ENCODE measurements at places on chromosomes 1 and 21.
A peak's percentile ranks its signal among the peaks of the same experiment; 100 is the strongest.

- no peak for DNase-seq
These were observed 5.8 kb upstream of the ETV3L start for GRCh38 chr1:157105298-157105987.

DNA sequence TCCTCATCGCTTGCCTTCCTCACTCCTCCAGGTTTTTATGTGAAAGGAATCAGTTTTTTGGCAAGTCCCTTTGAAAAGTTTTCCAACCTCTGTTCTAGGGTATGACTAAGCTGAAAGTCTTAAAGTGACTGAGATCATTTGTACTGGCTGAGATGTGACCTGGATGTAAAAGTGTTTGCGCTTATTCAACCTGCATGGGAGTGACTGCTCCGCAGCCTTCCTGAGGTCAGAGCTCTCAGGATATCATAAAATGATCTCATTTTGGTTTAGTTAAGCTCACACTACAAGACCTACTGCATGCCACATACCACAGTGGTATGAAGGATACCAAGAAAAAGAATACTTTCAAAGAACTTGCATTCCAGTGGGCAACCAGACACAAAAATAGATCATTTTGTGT is 29.8 kb upstream of the TADA1 start:
- no peak for DNase-seq

DNA sequence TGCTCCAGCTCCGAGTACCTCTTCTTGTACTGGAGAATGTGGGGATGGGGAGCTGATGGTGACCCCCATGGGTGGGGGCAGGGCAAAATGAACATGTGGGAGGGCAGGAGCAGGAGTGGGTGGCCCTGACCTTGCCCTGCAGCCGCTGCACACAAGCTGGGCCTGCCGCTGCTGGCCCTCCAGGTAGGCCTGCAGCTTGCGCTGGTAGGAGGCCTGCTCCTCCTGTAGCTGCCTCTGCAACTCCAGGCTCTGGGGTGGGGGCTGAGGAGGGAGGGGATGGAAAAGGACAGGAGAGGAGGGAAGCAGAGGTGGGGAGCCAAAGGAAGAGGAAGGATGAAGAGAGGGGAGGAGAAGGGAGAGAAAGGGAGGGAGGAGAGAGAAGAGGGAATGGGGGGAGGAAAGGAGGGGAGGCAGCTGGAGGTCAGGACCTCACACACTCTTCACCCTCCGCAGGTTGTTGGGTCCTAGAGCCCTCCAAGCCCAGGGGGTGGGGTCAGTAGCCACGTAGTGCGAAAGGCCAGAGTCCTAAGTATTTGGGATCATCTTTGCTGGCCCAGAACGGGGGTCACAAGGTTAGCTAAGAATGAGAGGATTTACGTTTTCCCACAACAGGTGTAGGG is 22.9 kb downstream of the RNU1-1 start:
- DNase-seq = no peak

- DNase-seq = peak; percentile 41
These were observed 63.4 kb downstream of the KCNAB2 start for GRCh38 chr1:6108937-6109614.

- DNase-seq = no peak
These were observed 254.0 kb downstream of the PTPRU start for GRCh38 chr1:29490204-29490934.

DNA sequence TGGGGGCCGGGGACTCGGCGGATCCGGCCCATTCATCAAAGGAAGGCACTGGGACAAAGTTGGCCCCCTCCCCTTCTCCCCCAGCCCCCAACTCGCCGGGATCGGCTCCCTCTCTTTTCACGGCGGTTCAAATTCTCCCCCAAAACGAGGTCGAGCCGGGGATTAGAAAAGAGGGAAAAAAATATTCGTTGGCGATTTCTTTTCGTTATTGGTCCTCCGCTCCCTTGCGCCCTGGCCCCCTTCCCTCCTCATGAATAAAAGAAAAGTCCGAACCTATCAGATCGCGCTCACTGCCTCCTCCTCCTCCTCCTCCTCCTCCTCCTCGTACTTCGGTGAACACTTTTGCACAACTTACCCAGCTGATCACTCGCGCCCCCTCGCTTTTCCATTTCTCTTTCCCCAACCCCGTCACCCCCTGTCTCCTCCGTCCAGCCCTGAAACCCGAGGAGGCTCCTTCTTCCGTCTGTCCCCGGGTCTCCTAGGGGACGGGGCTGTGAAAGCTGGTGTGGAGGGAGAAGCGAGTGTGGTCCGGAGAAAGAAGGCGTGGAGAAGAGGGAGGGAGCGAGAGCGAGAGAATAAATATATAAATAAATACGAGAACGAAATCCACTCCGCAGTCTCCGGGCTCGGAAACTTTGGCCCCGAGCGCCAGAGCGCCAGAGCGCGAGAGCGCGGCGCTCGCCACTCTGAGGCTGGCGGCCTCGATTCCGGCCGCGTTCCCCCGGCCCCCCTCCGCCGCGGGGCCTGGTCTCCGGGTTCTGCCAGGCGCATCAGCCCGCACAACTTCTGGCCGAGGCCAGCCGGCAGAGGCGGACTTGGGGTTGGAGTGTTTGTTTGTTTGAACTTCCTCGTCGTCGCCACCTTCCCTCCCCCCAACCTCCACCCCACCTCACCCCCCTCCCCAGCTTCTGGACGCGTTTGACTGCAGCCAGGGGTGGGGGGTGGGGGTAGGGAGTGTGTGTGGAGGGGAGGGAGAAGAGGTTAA is at the start of gene PAX7:
TSS of gene PAX7 (plus strand) at position 336 of the 985 bp plus-strand sequence. CDS start 758 bp downstream, outside the sequence.
- no peak for DNase-seq

- no peak for DNase-seq
These were observed 617 bp upstream of the ADGRL2 start for GRCh38 chr1:81799939-81800694.

DNA sequence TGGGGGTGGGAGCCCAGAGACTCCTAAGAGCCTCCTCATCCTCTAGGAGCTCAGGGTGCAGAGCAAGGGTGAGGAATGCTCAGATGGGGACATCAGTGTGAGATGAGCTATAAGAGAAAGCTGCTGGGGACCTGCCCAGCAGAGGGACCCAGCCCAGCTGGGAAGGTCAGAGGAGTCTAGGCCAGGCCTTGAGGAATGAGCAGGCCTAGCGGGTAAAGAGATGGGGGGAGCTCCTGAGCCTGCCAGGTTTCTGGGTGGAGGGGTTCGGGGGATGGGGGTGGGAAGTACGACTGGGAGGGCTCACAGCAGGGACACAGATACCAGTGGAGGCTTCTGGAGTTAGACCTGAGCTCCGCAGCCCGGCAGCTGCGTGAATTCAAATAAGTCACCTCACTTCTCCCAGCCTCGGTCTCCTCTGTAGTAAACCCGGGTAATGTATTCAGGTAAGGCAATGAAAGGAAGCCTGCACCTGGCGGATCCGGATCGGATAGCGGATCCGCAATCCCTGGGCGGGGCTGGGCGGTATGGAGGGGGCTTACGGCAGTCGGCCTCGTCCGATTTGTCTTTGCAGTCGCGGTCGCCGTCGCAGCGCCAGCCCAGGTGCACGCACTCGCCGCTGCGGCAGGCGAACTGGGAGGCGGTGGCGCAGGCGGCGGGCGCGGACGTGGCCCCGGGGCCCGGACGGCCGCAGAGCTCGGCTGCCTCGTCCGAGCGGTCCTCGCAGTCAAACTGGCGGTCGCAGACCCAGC is 38.0 kb upstream of the MAGOH start:
- DNase-seq = no peak

DNA sequence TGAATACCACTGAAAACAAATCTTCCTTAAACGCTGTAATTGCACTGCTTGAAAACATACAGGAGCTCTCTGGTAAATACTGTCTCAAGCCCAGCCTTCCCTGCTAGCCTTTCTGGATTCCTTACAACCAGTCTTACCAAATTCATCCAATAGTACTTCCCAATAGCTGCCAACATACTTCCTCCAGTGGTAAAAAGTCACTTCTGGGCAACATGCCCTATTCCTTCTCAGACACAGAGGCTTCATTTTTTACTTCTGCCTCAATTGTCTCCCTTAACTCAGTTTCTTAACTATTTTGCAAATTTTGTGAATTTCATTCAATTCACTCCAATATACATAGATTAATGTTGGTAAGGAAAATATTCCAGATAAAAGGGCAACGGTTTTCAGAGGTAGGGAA is 166.3 kb downstream of the TBX15 start:
- DNase-seq = no peak

- DNase-seq = no peak
These were observed 99.6 kb upstream of the CACNA1E start for GRCh38 chr1:181383695-181384094.

DNA sequence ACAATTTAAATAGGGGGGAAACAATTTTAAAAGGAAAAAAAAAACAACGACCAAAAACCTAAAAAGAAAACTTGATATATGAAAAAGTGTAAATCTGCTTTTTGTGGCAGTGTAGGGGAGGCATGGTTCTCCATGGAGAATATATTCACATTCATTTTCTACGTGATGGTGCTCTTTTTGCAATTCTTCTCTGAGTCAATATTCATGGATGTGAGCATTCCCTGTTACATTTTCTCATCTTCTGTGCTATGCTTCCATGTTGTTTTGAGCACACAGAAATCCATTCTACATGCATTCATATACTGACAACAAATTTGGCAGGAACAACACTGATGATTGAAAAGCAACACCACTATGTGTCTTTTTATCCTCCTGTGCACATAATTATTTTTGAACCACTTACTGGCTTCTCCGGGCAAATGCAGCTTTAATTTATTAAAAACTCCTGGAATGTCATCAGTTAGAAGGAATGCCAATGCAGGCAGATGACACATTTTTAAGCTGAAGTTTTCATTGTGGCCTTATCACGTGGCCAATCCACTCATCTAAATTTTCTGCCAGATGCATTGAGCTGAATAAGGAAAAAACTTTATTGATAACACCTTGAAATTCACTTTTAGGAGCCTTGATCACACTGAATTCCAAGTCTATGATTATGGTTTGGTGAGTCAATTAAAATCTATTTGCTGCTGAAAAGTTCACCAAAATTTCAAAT is 590.6 kb downstream of the NUF2 start:
- DNase-seq = no peak

DNA sequence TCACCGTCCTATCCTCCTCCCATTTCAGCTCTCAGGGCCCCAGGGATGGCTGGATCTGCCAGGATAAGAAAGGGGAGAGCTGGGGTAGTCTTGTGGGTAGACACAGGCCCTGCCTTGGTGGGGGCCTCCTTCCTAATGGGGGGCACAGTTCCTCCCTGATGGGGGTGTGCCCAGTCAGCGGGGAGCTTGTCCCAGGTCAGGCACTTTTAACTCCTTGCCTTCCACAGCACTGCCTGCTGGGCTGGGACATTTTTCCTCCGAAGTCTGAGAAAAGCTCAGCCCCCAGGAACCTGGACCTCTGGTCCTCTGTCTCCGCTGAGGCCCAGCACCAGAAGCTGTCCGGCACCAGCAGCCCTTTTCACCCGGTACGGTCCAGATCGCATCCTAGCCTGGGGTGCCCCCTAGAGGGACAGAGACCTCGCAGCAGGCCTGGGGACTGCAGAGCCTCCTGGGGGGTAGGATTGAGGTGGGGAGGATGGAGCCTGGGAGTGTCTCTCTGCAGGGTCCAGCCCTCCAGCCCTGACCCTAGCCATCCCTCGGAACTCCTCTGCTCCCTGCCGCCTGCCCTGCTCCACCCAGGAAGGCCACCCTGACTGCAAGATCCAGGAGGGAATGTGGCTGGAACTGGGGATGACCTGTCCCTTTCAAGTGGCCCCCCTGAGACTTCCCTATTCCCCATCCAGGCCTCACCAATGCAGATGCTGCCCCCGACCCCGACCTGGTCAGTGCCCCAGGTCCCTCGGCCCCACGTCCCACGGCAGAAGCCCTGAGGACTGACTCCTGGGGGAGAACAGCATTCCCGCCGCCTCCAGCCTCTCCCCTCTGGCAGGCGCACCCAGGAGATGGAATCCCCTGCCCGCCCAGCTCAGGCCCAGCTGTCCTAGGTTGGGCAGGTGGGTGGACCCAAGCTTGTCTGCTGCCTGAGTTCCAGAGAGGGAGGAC is 12.0 kb downstream of the MIIP start:
- DNase-seq = peak; percentile 34

DNA sequence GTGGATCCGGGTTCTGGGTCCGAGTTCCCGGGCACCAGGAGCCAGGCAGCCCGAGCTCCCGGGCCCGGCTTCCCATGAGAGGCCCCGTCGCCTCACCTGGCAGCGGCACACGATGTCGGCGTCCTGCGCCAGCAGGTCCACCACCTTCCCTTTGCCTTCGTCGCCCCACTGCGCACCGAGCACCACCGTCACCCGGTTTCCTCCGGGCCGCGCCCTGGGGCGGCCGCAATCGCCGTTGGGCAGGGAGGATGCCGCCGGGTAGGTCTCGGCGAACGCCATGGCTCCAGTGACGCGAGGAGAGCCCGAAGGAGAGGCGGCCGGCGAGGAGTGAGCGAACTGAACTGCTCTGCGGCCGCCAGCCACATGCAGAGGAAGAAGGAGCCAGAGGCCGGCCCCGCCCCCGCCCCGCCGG is at the start of gene ADSS2:
TSS of gene ADSS2 (minus strand) at position 371 of the 412 bp plus-strand sequence. CDS start at position 279, 92 bp downstream.
- DNase-seq = no peak

- DNase-seq = no peak
These were observed 10.2 kb downstream of the MFN2 start for GRCh38 chr1:11990303-11991032.

GRCh38 chr1:58006421-58007046 is 540.0 kb downstream of the OMA1 start:
- DNase-seq = no peak

GRCh38 chr1:7379441-7379971 is 391.6 kb upstream of the VAMP3 start:
- DNase-seq = no peak

DNA sequence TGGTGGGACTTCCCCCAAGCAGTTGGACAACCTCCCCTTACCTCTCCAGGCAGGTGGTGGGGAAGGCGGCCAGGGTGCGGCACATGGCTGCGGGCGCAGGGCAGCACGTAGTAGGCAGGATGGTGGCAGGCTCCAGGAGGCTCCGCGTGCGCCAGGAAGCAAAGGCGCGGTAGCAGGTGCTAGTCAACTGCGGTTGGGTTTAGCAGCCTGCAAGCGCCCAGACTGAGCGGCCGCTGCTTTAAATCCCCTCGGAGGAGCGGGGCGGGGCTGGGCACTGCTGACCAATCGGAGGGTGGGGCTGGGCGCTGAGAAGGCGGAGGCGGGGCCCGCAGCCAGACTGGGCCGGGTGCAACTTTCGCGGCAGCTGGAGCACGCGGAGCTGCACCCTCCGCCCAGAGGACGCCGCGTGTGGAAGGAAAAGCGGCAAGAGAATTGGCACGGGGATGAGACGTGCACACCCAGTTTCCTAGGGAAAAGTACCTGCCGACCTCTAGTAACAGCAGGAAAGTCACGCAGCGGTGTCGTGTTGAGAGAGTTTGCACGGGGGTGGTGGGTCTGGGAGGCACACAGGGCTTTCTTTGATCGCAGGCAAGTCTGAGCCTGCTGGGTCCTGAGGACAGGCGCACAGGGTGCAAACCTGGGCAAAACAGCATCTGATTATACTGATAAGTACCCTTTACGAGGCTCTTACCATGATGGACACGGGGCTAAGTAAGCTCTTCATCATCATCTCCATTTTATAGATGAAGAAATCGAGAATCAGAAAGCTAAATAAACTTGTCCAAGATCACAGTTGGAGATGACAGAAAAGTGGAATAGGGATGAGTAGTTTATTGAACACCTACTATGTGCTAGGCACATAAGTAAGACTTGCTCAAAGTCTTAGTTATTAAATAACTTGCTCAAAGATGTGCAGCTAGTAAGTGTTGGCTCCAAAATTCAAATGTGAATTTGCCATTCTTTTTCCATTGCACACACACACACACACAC is at the start of gene RGS16:
TSS of gene RGS16 (minus strand) at position 215 of the 990 bp plus-strand sequence. CDS start at position 85, 130 bp downstream.
- DNase-seq = peak; percentile 93

- DNase-seq = no peak
These were observed 346.0 kb downstream of the MATN1 start for GRCh38 chr1:30377230-30378002.
